ENCODE measurements at places on chromosomes 1 and 21.

DNA sequence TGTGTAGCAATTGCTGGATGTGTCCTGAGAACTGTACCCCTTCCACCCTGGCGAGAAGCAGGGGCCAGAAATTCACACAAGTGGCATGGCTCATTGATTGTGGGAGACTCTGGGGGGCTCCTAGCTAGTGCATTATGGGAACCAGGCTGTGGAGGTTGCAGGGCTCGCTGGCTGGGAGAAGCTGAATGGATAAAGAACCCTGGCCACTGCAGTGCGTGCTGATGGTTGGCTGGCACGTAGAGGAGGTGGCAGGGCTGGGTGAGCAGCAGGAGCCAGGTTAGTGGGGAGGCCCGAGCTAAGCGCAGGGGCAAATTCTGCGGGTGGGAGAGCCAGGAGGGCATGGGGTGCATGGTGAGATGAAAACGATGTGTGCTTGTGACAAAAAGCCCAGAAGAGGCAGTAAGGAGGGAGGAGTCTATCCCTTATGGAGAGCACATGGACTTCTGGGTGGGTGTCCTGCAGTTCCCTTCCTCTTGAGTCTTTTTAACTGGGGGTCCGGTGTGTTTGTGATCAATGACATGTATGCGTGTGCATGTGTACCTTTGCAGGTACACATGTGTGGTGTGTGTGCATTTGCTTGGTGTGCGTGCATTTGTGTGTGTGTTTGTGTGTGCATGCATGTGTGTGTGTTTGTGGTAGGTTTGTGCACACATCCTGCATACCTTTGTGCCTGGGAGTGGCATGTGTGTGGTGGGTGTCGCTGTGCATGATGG is 3.6 kb downstream of the GUK1 start:
- no peak for DNase-seq

- DNase-seq = no peak
These were observed 31.4 kb downstream of the STPG1 start for GRCh38 chr1:24382165-24382577.

GRCh38 chr1:214327514-214327913 is 46.6 kb downstream of the SMYD2 start:
- DNase-seq = no peak

GRCh38 chr1:64925594-64925993 is 40.8 kb downstream of the JAK1 start:
- no peak for DNase-seq

- DNase-seq = no peak
These were observed 145.6 kb downstream of the ZBTB18 start for GRCh38 chr1:244196571-244197285.

DNA sequence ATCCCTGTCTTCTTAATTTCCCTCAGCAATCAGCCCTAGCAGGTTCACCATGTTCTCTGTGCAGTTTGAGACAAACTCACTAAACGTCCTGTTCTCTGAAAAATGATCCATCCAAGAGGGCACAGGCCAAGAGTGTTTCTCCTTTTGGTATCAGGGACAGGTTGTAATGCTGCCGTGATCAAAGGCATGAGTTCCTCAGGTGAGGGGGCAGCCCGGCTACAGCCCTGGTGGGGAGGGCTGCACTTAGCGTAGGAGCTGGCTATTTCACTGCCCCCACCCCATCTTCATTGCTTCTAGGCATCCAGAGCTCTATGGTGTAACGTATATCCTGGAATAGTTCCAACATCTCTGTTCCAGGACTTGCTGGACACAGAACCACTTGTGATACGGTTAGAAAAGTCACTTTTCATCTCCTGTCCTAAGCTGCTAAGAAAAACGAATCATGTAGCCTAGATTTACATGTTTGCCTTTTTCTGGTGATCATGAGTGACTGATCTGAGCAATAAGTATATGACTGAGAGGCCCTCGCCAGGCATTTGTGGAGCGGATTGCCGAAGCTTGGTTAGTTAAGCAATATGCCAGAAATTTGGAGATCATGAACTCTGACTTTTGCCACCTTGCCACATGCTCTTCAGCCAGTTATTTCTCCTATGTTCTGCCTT is 41.1 kb upstream of the SRP9 start:
- no peak for DNase-seq

- DNase-seq = no peak
These were observed 1.9 kb downstream of the RGS18 start for GRCh38 chr1:192160196-192160595.

DNA sequence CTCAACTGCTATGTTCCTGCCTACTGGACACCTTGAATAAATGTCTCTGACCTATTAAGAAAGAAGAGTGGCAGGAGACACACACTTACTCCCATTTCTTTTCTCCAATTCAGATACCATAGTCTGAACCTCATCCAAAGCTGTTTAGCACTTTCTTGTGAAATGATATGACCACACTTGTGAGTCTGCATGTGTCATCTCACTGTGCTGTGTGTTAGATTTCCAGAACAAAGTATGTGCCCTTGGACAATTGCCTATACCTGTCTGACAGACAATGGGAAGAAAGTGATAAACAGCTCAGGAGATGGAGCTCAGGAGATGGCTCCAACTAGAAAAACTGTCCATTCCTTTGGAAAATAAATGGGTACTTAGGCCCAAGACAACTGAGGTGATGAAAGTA is 48.4 kb downstream of the USP48 start:
- DNase-seq = no peak

Measured in stimulated activated CD4-positive, alpha-beta T cell treated with anti-CD3 and anti-CD28 coated beads, Interleukin-12 subunit alpha, Interleukin-12 subunit beta, amount 100 ng/mL, for 48 hours (primary cell).